Dermis blood vessel endothelial cell (primary cell): ENCODE measurements at places on chromosomes 1 and 21.

DNA sequence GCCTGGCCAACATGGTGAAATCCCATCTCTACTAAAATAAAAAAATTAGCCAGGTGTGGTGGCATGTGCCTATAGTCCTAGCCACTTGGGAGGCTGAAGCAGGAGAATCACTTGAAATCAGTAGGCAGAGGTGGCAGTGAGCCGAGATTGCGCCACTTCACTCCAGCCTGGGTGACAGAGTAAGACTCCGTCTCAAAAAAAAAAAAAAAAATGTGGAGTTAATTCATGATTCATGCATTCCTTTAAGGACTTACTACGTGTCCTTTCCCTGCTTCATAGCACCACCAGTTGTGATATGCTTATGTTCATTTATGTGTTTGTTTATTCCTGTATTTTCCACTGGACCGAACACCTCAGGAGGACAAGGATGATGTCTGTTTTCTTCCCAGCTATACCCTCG lies 12.7 kb upstream of the PRELP start:
- no peak for DNase-seq

GRCh38 chr1:239164451-239165180 lies 221.8 kb upstream of the CHRM3 start:
- DNase-seq: no peak

GRCh38 chr1:117857418-117857817 lies 72.0 kb downstream of the GDAP2 start:
- no peak for DNase-seq

GRCh38 chr1:245448975-245449431 lies 294.2 kb downstream of the KIF26B start:
- DNase-seq: no peak

DNA sequence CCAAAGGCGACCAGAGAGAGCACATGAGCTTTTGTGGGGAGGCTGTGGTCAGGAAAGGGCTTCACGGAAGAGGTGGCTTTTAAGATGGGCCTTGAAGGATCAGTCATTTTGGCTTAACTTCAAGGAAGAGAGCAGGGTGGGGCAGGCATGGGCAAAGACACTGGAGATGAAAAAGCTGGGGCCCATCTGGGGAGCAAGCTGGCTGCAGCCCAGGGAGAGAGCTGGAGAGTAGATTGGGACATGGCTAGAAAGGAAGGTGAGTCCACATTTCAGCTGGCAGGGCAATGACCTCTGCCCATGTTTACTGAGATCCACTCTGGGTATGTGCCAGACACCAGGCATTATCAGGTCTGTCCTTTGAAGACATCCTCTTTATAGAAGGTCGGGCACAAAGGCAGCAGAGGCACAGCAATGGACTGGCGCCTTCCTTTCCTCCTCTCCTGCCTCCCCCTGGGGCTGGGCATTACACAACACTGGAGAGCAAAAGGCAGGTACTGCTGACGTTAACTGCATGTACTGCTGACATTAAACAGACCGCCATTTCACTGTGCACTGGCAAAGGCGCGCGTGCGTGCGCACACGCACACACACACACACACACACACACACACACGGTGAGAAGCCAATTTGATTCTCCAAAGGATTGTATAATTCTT lies 2.2 kb upstream of the UBXN10 start:
- DNase-seq: no peak

GRCh38 chr1:29029667-29030066 lies 94.0 kb downstream of the TMEM200B start:
- DNase-seq: no peak

- no peak for DNase-seq
Observed at GRCh38 chr1:187481581-187482148, 652.9 kb downstream of the PLA2G4A start.

- no peak for DNase-seq
Observed at GRCh38 chr1:57307392-57308170, 116.3 kb downstream of the DAB1 start.

- DNase-seq: no peak
Observed at GRCh38 chr21:17848228-17848627, 29.1 kb upstream of the C21orf91 start.

GRCh38 chr1:175553280-175553679 lies 190.1 kb downstream of the TNR start:
- DNase-seq: no peak

DNA sequence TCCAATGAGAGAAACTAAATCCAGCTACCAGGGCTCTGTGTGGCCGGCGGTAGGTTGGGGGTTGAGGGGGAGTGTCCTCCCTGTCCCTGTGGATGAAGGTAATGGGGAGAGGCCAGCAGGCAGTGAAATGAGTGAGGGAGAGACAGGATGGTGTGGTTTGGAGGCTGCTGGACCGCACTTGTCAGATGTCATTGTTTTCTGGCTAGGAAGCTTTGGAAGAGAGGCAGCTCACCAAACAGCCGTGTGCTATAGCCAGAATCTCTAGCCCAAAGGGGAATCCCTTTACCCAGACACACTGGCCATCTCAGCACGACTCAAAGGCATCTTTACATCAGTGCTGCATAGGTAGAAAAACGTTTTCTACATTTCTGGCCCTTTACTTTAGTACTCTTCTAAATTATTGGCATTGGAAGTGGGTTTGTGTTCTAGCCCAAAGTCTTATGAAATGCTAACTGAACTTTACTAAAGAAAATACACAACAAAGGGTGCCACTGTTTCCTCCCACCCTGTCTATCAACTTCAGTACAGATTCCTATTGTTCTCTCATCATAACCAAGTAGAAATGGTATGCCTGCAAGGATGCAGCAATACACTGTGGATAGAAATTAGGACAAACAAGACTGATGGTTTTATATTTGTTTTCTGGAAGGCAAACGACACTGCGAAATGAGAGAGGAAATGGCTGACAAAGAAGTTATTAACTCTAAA lies 95.9 kb upstream of the COA6 start:
- DNase-seq: no peak

GRCh38 chr1:195701149-195701548 lies 907.1 kb downstream of the KCNT2 start:
- no peak for DNase-seq

DNA sequence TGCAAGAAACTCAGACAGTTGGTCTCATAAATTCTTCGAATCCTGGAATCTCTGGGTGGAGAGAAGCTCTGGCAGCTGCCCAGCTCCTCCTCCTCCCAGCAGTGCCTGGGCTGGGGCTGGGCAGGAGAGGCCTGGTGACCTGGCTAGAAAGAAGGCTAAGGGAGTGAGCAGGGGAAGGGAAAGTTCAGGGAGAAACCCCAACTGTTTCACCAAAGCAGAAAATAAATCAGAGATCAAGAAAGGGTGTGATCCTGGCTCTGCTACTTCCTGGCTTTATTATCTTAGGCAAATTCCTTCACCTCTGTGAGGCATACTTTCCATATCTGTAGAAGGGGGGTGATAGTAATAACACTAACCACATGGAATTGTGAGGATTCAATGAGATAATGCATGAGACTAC lies 8.8 kb upstream of the COL16A1 start:
- peak; percentile 60 for DNase-seq

DNA sequence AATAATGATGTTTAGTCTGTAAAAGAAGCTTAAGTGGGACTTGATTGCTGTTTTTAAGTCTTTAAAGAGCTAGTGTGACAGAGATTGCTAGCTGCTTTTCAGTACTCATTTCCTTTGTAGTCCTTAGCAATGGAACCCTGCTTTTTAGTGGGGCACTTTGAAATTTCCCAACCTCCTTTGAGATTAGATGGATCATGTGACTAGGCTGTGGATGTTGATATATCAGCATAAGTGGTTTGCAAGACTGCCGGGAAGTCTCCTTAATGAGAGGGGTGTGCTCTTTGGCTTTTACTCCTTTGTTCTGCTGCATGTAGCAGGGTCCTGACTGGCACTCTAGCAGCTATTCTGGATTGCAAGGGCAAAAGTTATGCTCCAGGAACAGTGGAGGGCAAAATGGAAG lies 11.2 kb upstream of the RCOR3 start:
- no peak for DNase-seq

- no peak for DNase-seq
Observed at GRCh38 chr1:94773931-94774422, 46.2 kb upstream of the SLC44A3 start.

GRCh38 chr1:214013614-214014377 lies 26.0 kb downstream of the PROX1 start:
- no peak for DNase-seq

DNA sequence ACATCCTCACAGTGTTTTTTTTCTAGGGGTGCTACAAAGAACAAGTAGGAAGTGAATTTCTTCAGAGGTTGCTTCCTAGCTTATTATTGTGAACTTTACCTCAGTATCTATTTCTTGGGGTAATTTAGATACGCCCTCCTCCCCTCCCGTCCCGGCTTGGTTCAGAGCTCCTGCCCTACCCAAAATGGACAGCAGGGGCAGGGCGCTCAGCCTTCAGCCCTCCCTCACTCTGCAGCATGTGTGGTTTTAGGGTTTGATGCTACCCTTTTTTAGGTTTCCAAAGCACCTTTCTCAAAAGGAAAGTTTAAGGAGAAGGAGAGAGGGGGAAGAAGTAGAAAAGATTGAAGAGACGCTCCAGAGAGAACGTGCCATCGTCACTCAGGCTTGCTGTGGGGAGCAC lies 16.9 kb upstream of the POGK start:
- no peak for DNase-seq

DNA sequence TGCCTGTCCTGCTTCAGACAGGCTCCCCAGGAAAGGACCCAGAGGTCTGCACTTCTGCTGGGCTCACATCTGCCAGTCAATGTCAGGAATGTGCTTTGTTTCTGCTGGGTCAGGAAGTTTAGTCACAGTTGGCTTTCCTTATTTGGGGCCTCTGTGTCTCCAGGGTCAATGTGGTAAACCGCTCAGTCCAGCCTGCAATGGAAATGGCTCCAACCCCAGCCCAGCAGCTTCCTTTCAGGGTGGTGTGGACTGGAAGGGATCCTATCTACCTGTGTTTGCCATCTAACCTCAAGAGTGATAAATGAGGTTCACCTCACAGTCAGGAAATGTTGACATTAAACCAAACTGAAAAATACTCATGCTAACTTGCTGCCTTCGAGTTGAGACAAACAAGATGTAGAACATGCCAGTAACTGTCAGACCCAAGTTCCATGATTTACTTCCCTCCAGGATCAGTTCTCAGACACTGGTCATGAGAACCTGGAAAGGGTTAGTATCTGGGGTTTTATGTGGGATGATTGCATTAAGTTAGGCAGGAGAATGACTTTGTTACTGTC lies 20.3 kb downstream of the ENO1 start:
- DNase-seq: peak; percentile 97

DNA sequence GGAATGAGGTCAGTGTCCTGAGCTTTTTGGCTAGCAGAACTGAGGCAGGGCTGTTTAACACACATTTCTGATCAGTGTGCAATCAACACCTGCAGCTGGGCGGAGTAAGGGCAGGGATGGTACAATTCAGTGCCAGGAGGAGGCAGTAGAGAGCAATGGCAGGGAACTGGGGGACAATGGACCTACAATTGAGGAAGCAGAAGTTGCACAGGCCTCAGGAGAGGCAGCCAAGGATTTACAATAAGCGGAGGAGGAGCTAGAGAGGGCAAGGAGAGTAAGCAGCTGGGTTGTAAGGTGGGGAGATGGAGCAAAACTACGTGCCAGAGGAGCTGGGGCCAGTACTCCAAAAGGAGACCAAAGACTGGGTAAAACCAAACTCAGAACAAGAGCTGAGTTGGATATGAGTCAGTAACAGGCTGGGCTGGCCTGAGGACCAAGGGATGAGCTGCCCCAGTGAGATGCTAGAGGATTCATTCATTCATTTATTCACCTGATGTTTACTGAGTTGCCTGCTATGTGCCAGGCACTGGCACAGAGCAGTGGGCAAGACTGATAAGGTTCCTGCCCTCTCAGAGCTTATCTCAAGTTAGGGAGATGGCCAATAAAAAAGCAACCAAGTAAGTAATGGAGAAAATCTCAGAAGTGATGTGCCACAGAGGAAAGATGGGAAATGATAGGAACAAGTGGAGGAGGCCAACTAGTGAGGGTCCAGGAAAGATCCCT lies 10.4 kb upstream of the GALE start:
- peak; percentile 80 for DNase-seq

GRCh38 chr21:38683222-38683621 lies 122.5 kb upstream of the ETS2 start:
- DNase-seq: no peak

GRCh38 chr1:186681801-186682200 lies 1.6 kb upstream of the PTGS2 start:
- no peak for DNase-seq

- DNase-seq: no peak
Observed at GRCh38 chr1:9448132-9449109, 90.8 kb upstream of the SLC25A33 start.

DNA sequence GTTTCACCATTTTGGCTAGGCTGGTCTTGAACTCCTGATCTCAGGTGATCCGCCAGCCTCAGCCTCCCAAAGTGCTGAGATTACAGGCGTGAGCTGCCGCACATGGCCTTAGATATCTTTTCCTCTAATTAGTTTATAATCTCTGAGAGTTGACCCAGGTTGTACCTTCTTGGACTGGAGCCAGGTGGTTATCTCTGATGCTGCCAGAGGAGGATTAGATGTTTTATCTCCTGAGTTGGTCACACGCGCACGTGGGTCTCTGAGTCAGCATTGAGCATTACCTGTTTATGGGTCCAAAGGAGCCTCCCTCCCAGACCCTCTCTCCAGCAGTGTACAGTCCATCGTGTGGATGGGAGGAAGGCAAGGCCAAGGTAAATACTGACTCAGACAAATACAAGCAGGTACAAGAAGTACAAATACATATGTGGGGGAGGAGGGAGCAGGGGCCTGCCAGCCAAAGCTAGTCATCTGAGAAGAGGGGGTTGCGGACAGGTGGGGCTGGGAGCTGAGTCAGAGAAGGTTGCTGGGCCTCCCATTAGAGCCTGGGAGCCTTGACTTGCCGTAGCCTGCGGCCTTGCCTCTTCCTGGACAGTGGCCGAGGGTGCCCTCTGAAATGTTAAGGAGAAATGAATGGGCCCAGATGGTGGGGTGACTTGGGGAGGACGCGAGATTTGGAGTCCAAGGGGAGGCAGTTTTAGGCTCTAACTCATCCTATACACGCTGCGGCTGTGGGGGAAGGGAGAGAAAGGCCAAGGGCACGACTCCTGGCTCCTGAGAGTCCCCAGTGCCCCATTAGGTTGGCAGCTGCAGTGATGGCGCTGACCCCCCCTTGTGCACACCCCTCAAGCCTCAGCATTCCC lies 13.1 kb downstream of the IL6R start:
- DNase-seq: peak; percentile 49

DNA sequence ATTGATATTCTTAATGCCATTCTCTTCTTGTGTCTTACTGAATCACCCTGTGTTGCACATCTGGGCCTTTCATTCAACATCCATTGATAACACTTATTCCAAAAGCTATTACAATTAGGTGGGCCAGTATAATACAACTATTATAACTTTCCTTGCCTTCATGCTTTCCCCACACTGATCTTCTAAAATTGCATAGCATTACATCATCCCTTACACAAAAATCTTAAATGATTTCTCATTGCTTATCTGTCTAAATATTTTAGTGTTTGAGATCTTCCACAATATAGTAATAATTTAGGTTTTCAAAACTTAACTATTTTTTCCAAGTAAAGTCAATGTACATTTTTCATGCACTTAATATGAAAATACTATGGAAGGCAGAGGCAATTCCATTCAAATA lies 1634.1 kb downstream of the PLA2G4A start:
- DNase-seq: no peak
